Occipital lobe (tissue), 3 donors: ENCODE measurements at places on chromosomes 5 and 9.

GRCh38 chr5:155929112-155929511 lies 397.9 kb upstream of the SGCD start:
- no peak for DNase-seq

DNA sequence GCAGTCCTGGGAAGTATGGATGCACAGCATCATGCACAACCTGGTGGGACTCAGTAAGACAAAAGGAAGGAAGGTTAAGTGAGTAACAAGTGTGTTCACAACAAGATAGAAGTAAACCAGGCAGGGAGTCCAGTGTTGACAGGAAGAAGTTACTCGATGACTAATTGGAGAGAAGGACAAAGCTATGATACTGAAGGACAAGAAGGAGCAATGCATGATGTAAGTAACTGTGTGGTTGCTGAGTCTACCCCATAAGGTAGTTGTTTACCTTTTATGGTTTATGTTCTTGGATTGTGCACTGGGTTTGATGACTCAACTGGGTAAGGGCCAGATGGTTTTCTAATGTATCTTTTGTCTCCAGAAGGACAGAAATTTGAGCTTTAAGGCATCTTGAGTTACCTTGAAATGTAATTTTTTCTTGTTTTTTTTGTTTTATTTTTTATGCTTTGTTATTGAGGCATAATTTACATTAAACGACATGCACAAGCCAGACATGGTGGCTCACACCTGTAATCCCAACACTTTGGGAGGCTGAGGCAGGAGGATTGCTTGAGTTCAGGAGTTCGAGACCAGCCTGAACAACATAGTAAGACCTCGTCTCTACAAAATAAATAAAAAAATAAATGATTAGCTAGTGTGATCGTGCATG lies 89.2 kb upstream of the CAST start:
- no peak for DNase-seq

GRCh38 chr5:9401786-9402472 lies 143.9 kb downstream of the SEMA5A start:
- DNase-seq = no peak

DNA sequence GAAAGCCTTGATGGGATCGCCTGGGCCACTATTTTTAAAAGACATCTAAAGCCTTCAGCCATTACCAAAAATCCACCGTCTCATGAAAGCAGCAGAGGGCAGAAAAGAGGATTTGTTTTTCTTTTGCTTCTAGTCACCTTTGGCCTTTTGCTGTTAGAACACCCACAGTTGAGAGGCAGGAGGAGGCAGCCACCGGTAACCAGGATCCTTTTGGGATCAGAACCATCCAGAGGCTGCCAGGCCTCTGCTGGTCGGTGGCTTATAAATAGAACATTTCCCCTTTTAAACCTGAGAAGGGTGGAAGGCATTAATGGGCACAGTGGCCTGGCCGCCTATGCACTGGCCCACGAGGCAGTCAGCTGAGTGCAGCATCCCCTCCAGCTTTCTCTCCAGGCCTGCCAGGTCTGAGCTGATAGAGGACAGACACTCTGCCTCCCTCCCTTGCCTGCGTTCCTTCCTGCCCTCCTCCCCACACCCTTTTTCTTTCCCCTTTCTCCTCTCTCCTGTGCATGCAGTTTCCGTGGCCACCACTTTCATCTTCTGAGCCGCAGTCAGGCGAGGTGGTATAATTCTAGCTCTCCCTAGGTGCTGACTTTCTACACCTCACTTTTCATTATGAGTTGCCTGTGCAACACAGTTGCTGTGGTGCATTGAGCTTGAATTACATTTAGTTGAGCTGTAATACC lies 253.4 kb downstream of the ARHGAP26 start:
- DNase-seq = no peak

- DNase-seq = no peak
Measured at GRCh38 chr9:76626141-76626540, 138.1 kb upstream of the PCA3 start.

- DNase-seq = no peak
Measured at GRCh38 chr9:133704711-133705181, 33.4 kb downstream of the SARDH start.

GRCh38 chr5:34957321-34957720 lies 28.0 kb downstream of the DNAJC21 start:
- no peak for DNase-seq

DNA sequence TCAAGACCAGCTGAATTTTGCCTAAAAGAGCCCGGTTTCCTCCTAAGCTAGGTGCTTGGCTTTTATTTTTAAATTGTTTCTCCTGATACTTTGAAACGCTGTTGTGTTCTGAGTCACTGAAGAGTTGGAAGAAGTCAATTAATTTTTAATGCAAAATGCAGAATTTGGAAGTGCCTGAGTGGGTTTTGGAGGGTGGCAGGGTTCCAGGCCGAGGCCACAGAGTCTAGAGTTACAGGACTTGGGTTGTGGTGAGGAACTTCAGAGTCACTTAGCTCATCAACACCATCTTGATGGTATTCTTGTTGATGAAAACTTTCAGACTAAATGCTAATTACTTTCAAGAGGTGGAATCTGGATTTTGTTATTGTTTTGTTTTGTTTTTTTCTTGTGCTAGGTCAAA lies 130.6 kb downstream of the PDZD2 start:
- no peak for DNase-seq

DNA sequence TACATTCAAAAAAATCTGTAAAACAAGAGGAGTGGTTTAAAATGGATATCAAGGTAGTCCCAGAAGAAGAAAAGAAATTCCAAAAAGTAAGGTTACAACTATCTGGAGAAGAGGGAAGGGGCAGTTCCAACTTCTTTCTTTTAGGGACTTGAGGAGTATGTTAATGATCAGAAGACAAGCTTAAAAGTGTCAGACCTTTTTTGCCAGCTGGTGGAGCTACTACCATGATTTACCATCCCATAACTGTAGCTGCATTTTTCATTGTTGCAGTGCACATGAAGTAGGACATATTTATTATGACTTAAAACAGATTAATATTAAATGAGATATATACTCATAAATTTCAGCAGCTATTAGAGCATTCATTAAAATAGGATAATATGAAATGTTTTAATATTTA lies 158.5 kb upstream of the RGS7BP start:
- DNase-seq = no peak

DNA sequence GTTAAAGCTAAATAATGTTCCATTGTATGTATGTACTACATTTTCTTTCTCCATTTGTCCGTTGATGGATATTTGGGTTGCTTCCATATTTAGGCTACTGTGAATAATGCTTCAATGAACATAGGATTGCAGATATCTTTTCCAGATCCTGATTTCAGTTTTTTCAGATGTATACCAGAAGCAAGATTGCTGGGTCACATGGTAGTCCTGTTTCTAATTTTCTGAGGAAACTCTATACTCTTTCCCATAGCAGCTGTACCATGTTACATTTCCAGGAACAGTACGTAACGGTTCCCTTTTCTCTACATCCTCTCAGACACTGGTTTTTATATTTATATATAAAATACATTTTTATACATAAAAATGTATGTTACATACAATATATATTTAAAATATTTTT lies 121.8 kb downstream of the GCNT1 start:
- no peak for DNase-seq

DNA sequence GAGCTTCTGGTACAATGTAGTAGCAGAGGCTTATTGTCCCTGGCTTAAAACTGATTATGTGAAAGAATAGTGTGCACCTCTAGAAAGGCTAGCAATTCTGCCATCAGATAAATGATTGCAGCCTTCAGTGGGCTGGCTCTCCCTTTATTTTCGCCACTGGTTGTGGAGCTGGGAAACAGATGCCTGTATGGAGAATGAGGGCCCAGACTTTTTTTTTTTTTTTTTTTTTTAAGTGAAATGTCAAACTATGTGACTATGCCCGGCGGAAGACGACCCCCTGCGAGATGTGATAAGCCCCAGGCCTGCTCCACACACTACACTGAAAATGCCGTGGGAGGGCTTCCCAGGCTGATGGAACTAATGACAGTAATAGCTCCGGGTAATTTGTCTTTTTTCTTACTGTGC lies 28.7 kb downstream of the ISL1 start:
- no peak for DNase-seq

DNA sequence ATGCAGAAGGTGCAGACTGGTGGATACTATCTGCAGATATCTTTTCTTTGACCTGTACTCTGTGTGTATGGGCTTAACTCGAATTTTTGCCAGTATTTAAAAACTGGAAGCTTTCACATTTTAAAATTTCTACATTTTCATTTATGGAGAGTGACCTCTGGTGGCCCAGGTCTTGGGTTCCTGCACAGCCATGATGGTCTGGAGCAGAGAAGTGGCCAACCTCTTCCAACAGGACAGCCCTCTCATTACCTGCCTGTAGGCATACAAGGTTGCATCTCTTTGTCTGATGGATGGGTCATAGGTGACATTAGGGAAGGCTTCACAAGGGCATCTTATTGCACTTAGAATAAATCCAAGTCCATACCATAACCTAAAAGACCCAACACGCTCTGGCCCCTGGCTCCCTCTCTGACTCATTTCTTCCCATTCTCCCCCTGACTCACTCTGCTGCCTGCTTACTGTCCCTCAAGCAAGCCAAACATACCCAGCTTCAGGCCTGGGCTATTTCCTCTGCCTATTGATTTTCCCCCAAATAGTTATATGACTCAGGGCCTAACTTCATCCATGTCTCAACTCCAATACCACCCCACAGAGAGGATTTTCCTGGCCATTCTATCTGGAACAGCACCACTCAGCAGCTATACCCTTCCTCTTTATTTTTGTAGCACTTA lies 113.3 kb upstream of the SLC1A3 start:
- DNase-seq = no peak

- DNase-seq = no peak
Measured at GRCh38 chr9:113219969-113220368, 1.1 kb downstream of the FKBP15 start.

- DNase-seq = no peak
Measured at GRCh38 chr9:6068983-6069382, 53.6 kb upstream of the RANBP6 start.

DNA sequence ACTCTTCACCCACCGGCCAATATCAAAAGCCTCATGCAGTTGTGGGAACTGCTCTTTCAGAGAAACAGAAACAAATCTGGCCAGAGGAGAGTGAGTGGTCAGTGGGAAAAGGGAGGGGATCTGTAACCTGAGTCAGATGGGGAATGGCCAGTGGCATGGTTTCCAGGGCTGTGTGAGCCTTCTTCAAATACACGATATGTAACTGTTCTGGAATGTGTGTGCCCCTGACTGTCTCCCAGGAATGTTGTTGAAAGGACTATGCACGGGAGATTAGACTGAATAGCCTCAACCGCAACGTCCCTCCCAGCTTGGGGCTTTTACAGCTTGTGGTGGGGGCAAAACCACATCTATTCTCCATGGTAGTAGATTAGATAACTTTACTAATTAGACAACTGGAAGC lies 60.8 kb downstream of the SH3TC2 start:
- no peak for DNase-seq

- DNase-seq = no peak
Measured at GRCh38 chr9:20437476-20437875, 184.8 kb downstream of the MLLT3 start.

- DNase-seq = no peak
Measured at GRCh38 chr5:58940446-58940845, 357.6 kb downstream of the RAB3C start.

DNA sequence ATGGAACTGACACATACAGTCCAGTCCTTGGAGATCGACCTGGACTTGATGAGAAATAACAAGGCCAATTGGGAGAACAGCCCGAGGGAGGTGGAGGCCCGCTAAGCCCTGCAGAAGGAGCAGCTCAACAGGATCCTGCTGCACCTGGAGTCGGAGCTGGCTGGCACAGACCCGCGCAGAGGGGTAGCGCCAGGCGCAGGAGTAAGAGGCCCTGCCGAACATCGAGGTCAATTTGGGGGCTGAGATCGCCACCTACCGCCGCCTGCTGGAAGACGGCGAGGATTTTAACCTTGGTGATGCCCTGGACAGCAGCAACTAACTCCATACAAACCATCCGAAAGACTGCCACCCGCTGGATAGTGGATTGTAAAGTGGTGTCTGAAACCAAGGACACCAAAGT lies 1610.1 kb upstream of the ACO1 start:
- no peak for DNase-seq

GRCh38 chr5:69509212-69509611 lies 16.6 kb downstream of the OCLN start:
- no peak for DNase-seq

DNA sequence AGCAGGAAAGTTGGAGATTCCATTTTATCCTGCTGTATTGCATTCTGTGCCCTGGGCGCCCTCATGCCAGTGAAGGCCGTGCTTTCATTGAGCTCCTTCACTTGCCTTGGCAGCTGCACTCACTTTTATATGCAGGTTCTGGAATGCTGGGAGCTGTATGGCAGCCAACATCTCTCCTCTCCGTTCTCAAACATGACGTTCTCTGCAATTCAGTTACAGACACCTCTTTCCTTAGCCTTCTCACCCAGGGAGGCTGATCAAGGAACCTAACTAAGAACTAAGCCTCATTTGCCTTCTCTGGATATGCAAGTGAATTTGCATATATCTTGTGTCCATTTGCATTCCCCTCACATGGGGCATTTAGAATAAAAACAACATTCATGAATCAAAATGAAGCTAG lies 29.4 kb upstream of the PURA start:
- DNase-seq = no peak

DNA sequence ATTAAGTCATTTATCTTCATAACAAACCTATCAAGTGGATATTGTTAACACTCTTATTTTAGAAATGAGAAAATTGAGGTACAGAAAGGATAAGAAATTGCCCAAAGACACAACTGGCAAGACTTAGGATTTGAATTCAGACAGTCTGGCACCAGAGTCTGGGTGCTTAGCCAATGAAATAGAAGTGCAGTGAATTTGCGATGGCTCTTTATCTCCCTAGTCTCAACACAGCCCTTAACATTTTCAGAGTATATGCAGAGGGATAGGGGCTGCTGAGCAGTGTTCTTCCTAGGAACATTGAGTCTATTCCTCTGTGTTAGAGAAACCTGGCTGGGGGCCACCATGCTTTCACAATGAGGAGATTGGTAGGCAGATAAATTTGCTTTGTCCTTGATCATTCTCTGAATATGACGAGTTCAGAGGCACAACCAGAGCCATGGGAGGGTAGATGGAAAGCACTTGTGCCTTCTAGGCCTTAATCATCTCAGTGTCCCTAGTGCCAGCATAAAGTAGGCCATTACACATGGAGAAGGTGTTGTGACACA lies 6.1 kb upstream of the FSD1L start:
- no peak for DNase-seq

DNA sequence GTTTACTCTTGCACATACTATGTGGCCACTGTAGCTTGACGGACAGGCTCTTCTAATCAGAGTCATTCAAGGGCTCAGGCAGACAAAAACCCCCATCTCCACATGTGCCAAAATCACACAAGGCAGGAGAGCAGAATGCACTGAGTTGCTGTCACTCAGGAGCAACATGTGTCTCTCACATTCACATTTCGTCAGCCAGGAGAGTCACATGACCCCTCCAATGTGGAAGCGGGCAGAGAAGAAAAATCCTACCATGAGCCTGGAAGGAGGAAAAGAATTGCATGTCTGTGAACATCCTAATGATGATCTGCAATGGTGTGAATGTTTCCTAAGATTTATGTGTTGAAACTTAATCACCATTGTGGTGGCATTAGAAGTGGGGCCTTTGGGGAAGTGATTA lies 69.9 kb upstream of the MSX2 start:
- no peak for DNase-seq
